Activated T-cell treated with anti-CD3 and anti-CD28 coated beads, Interleukin-2, amount 50 U/mL, for 72 hours (primary cell): ENCODE measurements at places on chromosomes 1 and 21. TPM values are rescaled to one million over a fixed set of nuclear protein-coding genes. Genes with fewer than 3 reads are reported as not detected.

DNA sequence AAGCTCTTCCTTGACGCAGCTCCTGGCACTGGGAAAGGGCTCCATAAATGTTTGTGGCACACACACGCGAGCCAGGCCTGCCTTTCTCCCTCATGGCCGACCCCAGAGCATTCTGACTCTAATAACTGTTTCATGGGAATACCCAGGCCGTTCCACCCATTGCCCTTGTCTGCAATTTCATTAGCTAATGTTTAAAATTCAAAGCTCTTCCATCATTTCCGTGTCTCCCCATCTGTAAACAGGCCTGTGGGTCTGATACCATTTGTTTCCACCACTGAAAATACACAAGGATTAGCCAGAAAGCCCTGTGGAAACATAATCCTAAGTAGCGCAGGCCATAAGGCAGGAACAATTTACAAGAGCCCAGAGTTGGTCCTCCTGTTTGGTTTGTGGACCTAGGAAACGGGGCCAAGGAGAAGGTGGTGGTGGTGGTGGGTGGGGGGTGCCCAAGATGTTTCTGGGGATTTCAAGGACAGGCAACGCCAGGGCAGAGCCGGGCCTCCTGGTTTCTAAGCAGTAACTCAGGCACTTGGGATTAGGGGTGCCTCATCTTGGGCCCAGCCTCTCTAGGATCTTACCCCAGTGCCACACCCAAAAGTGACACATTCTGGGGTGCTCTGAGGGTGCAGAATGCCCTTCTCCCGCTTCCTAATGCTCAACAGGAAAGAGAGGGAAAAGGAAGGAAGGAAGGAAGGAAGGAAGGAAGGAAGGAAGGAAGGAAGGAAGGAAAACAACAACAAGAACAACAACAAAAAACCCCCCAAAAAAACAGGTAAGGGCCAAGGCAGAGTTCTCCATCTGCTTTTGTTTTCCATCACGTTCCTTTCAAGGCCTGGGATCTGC, 79.4 kb downstream of the SSBP3 start:
- no peak for DNase-seq

The TDRKH gene
- total RNA-seq = 29.3 TPM

GRCh38 chr1:243939167-243939848, 89.3 kb upstream of the AKT3 start:
- DNase-seq = no peak

DNA sequence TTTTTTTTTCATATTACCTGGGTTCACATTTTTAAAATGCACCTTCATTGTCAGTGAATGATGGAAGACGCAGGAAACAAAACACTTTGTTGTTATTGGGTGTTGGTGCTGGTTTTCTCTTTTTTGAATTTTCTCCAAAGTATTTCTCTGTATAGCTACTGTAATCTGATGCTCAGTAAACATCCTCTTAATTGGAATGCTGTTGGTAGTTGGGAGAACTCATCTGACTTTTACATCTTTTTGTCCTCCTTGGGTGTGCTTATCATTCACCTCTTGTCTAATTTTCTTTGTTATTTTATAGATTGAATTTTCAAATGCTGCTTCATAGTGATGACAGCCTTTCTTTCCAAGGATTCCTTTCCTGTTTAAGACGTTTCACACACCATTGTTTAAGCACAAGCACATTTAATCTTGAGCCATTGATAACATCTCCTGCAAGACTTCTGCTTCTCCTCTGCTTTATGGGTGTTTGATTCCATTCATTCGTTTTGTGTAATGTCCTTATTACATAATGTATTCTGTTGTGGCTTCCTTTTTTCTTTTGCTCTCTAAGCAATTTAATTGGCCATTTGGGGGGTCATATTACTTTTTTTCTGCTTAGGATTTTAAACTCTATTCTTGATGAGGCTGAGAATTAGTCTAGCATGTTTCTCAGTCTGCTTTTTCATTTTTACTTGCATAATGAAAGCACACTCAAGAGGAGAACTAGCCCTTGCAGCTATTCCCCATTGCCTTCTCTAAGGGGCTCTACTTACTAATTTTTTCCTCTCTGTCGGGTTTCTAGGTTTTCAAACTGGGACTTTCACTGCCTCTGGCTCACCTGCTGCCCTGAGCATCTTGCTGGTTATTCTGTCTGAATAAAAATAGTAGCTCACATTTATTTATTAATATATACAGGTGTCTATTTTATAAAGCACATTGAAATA, 42.0 kb upstream of the CD34 start:
- DNase-seq = no peak

DNA sequence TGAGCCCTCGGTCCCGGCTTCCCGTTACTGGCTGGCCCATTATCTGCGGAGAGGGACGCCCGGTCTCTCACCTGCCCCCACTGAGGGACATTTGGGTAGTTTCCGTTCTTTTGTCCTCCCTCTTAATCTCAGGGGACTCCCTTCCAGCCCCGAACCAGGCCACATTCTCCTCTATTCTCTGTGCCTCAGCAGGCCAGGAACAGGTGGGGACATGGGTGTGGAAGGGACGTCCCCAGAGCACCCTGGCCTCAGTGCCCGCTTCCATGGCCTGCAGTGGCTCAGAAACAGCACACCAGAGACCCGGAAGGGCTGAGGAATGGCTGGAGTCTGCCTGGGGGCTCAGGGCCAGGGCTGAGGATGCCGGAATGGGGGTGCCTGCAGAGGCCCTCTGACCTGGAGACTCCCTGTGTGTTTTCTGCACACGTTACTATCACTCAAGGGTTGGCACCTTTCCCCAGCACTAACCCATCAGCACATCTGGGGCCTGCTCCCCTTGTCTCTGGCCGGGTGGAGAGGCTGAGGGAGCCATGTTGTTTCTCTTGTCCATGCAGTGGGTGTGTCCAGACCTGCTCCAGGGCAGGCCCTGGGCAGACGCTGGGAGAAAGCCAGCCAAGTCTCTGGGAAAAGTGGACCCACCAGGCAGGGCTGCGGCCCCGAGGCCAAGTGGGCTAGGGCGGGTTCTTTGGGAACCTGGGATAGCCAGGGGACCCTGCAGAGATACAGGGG, 10.0 kb upstream of the DNMT3L start:
- no peak for DNase-seq

The CCDC28B gene
- total RNA-seq = 20.0 TPM

The PLA2G4A gene
- total RNA-seq = 4.9 TPM

The BATF3 gene
- 400 TPM for total RNA-seq

DNA sequence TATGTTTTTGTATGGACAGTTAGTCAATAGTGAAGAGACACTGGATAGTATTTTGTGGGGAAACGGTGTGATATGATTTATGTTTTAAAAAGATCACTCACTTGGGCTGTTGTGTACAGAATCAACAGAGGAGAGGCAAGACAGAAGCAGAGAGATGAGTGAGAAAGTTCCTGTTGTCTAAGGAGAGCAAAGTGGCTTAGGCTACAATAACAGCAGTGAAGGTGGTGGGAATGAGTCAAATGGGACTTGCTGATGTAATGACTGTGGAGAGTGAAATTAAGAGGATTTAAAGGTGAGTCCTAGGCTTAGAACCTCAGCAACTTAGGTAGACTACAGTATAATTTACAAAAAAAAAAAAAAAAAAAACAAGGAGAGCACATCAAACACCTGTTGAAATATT, 169.2 kb upstream of the HP1BP3 start:
- peak; percentile 26 for DNase-seq

The SLC44A5 gene
- 0.70 TPM for total RNA-seq

GRCh38 chr1:5432436-5432835, 559.8 kb downstream of the NPHP4 start:
- DNase-seq = no peak

The PPIAL4G gene
- total RNA-seq = 0.42 TPM

GRCh38 chr1:30151826-30152225, 571.6 kb downstream of the MATN1 start:
- no peak for DNase-seq

GRCh38 chr21:45522986-45523385, 19.3 kb downstream of the SLC19A1 start:
- no peak for DNase-seq

- no peak for DNase-seq
Measured at GRCh38 chr1:228377664-228378089, 29.0 kb downstream of the TRIM11 start.

DNA sequence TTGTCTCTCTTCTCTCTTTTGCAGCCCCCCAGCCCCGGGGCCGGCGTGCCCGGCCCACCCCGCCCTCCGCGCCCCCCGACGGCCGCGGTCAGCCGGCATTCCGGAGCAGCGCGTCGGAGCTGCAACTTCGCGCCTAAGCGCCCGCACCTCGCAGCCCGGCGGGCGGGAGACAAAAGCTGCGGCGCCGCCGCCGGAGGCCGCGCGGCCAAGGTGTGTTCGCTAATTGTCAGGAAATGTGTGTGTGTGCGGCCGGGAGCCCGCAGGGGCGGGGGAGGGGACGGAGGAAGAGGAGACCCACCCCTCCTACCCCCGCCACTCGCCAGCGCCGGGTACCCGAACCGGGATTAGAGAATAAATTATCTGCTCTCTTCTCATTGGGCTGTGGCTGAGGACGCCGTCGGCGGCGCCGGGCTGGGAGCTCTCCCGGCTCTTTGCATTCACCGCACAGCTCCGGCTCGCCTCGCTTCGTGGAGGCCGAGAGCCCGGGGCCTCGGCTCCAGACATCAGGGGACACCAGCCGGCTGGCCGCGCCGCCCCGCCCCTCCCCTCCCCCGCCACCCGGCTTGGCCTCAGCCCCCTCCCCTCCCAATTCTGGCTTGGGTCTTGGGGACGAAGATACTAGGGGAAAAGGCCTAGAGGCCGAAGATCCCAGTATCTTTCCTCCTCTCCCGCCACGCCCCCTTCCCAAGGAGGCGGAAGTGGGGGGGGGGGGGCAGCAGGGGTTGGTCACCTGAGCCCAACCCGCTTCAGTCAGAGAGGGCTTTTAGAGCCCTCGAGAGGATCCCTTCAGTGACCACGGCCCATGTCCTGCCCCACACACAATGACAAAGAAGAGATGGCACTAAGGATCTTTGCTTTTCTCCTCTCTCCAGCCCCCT, 1.3 kb upstream of the BLACAT1 start:
- no peak for DNase-seq

GRCh38 chr1:36247538-36247937, 23.3 kb downstream of the THRAP3 start:
- DNase-seq = no peak
